ENCODE measurements at places on chromosomes 5 and 9. TPM values are rescaled to one million over a fixed set of nuclear protein-coding genes. Genes with fewer than 3 reads are reported as not detected.

N4BP3 gene
- total RNA-seq: 5.2 TPM

ACTBL2 gene
- total RNA-seq: 0.07 TPM

IL9 gene
- total RNA-seq: not detected

GFI1B gene
- total RNA-seq: 0.20 TPM

SRD5A1 gene
- total RNA-seq: 24.7 TPM

SLC6A19 gene
- total RNA-seq: not detected

CDKN2A gene
- total RNA-seq: 89.7 TPM

DPYSL3 gene
- total RNA-seq: 17.2 TPM

ACOT12 gene
- not detected for total RNA-seq

CDH18 gene
- not detected for total RNA-seq

FBXO10 gene
- 5.3 TPM for total RNA-seq

RMRP gene
- 30,969 TPM for total RNA-seq

SPINK6 gene
- total RNA-seq: not detected

CSF2 gene
- 0.30 TPM for total RNA-seq

CSF1R gene
- 0.17 TPM for total RNA-seq

PKD2L2 gene
- total RNA-seq: not detected

OLFML2A gene
- total RNA-seq: 6.3 TPM

ARID3C gene
- total RNA-seq: 0.42 TPM

ZBED3 gene
- total RNA-seq: 12.7 TPM

TSC1 gene
- 34.5 TPM for total RNA-seq

SAPCD2 gene
- 71.7 TPM for total RNA-seq

SPINK7 gene
- total RNA-seq: not detected

PCDHGA3 gene
- not detected for total RNA-seq

HTR1A gene
- not detected for total RNA-seq

RASGEF1C gene
- total RNA-seq: 1.2 TPM

ANKRD34B gene
- not detected for total RNA-seq

PDE6A gene
- not detected for total RNA-seq

AQP7 gene
- total RNA-seq: 0.96 TPM

Measured in HCT116 (cell line).